ENCODE measurements at places on chromosomes 5 and 9.
A peak's percentile ranks its signal among the peaks of the same experiment; 100 is the strongest.

DNA sequence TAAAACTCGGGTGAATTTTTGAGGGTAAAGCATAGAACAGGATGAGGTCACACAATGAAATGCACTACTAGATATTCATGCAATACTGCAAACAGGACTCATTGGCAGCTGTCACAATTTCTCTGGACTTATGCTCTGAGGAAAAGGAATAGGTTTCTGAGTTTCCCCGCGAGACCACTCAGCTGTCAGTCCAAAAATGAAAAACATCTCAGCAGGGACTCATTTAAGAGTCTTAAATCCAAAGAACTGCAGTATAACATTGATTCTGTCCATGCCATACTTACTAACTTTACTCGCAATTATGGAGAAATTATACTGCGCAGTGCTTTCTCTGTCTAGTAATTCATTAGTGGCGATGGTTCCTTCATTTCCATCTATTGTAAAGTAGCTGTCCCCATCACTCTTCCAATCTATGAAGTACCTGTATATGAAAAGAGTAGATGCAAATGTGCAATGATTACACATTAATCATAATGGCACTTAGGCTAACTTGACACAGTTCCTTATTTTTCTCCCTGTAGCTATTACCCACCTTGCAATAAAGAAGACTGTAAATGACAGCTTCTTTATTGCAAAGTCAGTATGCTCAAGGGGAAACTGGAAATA lies 1070.0 kb downstream of the CDH12 start:
- no peak for DNase-seq

- no peak for DNase-seq
Observed at GRCh38 chr5:105782501-105782900, 1888.2 kb downstream of the EFNA5 start.

GRCh38 chr9:75653335-75653734 lies 237.1 kb upstream of the PCSK5 start:
- DNase-seq = no peak

GRCh38 chr5:68141494-68141893 lies 74.1 kb upstream of the PIK3R1 start:
- DNase-seq = peak; percentile 52

- DNase-seq = peak; percentile 61
Observed at GRCh38 chr9:127942216-127943010, 4.8 kb upstream of the DPM2 start.

DNA sequence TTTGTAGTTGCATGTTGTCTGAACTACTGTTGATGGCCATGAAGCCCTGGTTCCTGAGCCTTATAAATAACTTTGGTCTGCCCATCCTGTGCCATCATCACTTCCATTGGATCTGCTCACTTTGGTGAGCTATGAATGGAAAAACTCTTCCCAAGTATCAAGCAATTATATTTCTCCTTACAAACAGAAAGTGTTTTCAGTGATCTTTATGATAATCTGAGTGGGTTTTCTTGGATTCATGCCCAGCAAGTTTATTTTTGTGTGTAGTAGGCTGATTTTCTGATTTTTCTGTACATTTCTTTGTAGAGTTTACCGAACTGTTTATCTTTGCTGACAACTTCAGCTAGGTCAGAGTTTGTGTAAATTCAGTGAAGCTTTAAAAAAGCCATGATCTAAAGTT lies 31.0 kb downstream of the CAMK4 start:
- DNase-seq = no peak

- no peak for DNase-seq
Observed at GRCh38 chr5:176877793-176878331, 21.3 kb downstream of the HK3 start.

GRCh38 chr5:83397658-83398057 lies 73.9 kb upstream of the VCAN start:
- no peak for DNase-seq

GRCh38 chr5:98791001-98791519 lies 17.6 kb downstream of the RGMB start:
- DNase-seq = no peak

GRCh38 chr9:19154135-19154612 lies 26.9 kb upstream of the PLIN2 start:
- no peak for DNase-seq

DNA sequence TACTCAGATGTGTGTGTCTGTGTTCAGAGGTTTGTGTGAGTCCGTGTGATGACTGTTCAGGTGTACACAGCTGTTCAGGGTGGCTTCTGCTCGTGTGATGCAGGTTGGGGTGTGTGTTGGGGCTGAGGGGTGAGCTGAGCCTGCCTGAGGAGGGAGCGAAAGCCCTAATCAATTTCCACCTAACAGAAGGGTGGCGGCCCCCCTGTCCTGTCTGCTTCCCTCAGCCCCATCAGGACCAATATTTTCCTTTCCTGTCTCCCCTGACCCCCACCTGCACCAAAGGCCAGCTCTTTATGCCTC lies 30.2 kb downstream of the LHX2 start:
- no peak for DNase-seq

- no peak for DNase-seq
Observed at GRCh38 chr9:105416840-105417239, 31.0 kb upstream of the FSD1L start.

DNA sequence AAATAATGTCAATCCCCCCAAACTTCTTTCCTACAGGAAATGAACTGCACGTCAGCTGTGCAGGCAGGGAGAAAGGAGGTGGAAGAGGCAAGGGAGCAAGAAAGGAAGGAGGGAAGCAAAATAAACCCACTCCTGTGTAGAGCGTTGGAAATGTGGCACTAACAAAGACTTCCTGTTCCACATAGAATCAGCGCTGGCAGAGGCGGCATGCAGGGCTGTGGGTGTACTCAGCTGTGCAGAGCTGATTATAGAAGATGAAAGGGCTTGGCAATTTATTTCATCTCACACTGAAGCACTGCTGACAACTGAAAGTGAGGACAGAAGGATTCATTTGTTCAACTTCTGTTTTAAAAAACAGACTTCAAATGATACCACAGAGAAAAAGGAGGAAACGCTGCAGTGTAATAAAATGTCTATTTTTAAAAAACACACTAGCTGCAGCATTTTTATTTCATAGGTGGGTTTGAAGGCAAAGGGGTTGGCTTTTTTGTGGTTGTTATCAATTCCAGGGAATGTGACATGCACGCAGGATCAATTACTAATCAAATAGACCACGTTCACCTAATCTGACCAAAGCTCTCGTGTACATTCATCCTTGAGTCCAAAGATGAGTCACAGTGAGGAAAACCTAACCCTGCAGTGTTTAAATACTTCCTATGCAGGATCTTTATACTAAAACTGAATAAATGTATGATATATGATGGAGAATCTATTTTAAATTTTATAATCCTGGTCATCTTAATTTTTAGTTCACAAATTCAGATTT lies 583.5 kb downstream of the ZNF608 start:
- DNase-seq = peak; percentile 0

DNA sequence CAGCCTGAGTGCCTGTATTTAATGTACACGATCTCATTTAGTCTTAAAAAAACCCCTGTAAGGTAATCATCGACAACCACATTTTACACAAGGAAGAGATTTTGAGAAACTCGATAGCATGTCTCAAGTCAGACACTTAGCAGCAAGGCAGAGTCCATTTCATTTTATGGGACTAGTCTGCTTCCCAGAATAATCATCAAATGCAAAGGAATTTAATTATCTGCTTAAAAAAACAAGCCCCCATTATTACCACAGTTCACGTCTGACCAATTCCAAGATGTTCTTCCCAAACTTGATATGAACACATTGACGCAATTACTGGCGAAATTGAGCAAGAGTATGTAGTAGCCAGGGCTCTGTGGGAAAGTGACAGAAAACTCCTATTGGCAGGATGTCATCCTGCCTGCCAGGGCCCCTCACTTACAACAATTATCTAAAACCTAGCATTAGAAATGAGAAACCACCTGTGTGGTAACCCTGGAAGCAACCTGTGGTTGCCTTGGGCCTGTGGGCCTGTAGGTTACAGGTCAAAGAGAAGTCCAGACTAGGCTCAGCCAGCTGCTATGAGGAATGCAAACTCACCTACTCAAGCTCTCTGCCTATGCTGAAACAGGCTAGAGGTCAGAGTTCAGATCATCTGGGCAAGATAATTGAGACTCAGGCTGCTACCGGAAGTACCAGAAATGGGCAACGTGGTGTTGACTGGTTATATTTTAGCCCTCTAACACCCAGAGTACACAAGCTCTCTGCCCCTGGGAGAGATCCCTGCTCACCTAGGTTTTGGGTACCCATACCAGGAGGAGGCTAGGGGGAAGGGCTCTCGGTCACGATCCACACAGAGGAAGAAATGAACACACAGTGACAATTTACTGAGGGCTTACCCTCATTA lies 1.6 kb downstream of the B4GALT1 start:
- DNase-seq = peak; percentile 72

DNA sequence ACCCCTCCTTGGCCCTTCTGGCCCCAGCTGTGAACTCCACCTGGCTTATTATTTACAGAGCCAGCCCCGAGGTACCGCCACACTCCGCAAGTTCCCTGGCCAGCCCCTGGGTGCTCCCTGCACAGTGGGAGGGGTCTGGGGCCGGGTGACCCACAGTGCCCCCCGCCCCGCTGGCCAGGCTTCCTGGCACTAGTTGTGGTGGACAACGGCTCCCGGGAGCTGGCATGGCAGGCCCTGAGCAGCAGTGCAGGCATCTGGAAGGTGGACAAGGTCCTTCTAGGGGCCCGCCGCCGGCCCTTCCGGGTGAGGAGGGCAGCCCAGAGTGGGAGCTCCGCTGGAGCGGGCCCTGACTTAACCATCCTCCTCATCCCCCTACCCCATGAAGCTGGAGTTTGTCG lies 3.9 kb downstream of the MAMDC4 start:
- DNase-seq = no peak
